ENCODE measurements at places on chromosomes 5 and 9. TPM values are rescaled to one million over a fixed set of nuclear protein-coding genes. Genes with fewer than 3 reads are reported as not detected.
A peak's percentile ranks its signal among the peaks of the same experiment; 100 is the strongest.

- no peak for DNase-seq
- H3K27ac ChIP-seq, result no peak overlapping the region
- no peak overlapping the region for H3K4me3 ChIP-seq
- no peaks in the 10 kb centered on the region for H3K4me1 ChIP-seq
These were observed 241.4 kb upstream of the ZNF462 start for GRCh38 chr9:106621313-106622163.

DNA sequence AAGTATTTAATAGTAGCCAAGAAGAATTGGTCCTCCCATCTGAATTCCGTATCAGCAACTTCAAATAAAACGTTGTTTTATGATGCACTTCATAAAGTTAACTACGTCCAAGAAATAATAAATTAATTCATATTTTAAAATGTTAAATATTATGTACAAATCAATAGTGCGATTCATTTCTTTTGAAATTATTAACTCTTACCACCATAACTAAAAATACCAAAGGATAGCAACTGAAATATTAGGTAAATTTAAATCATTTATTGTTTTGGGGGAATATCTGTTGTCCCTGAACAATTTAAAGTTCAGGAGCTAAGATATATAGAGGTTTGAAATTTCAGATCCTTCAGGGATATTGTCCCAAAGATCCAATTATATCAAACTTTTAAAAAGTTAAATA, at the start of gene OR2K2:
Gene OR2K2 (minus strand): TSS at position 101 of the 400 bp plus-strand sequence. CDS start 1,791 bp downstream, outside the sequence.
- H3K27me3 ChIP-seq, result peaks cover 9% of the 10 kb centered on the region
- DNase-seq, result no peak
- no peak within 1 kb of the TSS for H3K27ac ChIP-seq
- H3K4me1 ChIP-seq, result no peaks in the 10 kb centered on the region

DNA sequence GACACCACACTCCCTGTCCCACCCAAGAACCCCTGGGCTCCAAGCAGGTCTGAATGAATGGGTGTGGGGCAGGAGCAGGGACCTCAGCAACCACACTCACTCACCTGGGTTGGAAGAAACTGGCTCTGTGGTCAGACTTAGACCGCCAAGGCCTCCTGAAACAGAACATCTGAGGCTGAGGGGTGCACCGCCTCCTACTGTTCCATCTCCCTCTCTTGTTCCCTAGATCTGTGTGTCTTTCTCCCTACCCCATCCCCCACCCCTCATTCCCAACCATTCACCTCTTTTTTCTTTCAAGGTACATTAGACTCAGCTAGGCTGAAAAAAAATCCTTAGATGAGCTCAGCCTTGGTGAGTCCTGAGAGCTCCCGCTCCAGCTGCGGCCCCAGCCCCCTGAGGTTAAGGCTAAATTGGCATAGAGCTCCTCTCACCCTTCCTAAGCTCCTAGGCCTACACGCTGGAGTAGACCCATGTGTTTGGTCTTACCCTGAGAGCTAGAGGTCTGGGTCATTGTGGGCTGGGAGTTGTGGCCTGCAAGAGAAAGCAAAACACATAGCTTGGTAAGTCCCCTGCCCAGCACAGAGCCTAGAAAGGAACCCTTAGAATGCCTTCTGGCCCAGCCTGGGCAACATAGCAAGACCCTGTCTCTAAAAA, 4.8 kb downstream of the ECSCR start:
- H3K4me1 ChIP-seq, result no peaks in the 10 kb centered on the region
- DNase-seq, result no peak
- H3K27me3 ChIP-seq, result no peaks in the 10 kb centered on the region
- H3K4me3 ChIP-seq, result no peak overlapping the region

DNA sequence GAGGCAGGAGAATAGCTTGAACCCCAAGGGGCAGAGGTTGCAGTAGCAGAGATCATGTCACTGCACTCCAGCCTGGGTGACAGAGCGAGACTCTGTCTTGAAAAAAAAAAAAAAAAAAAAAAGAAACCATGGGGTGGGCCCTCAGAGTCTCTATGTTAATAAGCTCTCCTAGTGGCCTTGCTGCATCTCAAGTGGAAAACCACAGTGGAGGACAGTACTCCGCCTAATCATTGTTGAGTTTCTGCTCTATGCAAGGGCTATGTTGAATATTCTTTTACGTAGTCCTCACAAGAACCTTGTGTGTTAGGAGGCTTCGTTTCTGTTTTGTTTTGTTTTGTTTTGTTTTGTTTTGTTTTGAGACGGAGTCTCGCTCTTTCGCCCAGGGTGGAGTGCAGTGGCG, 48.9 kb downstream of the TJP2 start:
- DNase-seq, result no peak
- H3K36me3 ChIP-seq, result peaks cover 36% of the 10 kb centered on the region
- H3K4me3 ChIP-seq, result no peak overlapping the region
- H3K27me3 ChIP-seq, result no peaks in the 10 kb centered on the region

Gene DNAI1
- total RNA-seq, result not detected

- no peak overlapping the region for H3K4me3 ChIP-seq
- H3K4me1 ChIP-seq, result no peaks in the 10 kb centered on the region
- no peaks in the 10 kb centered on the region for H3K27me3 ChIP-seq
- no peak overlapping the region for H3K27ac ChIP-seq
These were observed 90.8 kb downstream of the LNPEP start for GRCh38 chr5:97026721-97027120.

Gene SLC6A3
- not detected for total RNA-seq

- H3K4me1 ChIP-seq, result no peaks in the 10 kb centered on the region
- no peak for DNase-seq
- no peaks in the 10 kb centered on the region for H3K36me3 ChIP-seq
- H3K27me3 ChIP-seq, result no peaks in the 10 kb centered on the region
These were observed 8.4 kb upstream of the KIF12 start for GRCh38 chr9:114107286-114108001.

- H3K36me3 ChIP-seq, result no peaks in the 10 kb centered on the region
- DNase-seq, result no peak
- H3K4me1 ChIP-seq, result no peaks in the 10 kb centered on the region
- no peak overlapping the region for H3K27ac ChIP-seq
- no peaks in the 10 kb centered on the region for H3K27me3 ChIP-seq
These were observed 160.2 kb downstream of the FAM170A start for GRCh38 chr5:119789406-119790117.

DNA sequence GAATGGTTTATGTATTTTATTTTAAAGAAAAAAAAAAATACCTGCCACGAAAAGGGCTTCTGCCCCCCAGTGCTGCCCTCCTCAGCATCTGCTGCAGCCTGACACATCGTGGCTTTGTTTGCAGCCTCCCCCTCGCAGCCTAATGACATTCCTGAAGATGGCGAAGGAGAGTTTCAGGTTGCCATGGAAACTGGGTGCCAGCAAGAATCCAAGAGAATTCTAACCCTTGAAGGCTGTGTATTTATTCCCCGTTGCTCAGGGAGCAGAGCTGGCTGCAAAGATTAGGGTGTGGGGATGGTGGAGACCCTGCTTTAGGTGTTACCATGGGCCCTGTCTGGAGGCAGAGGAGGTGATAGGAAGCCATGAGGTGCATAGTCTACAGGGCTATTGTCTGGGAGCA, 126.6 kb downstream of the NSG2 start:
- H3K4me3 ChIP-seq, result no peak overlapping the region
- H3K27ac ChIP-seq, result no peak overlapping the region
- no peaks in the 10 kb centered on the region for H3K27me3 ChIP-seq
- DNase-seq, result no peak

Gene SV2C
- total RNA-seq, result 0.91 TPM

Gene INSYN2B
- 0.33 TPM for total RNA-seq

Gene ZNF169
- total RNA-seq, result 5.7 TPM

DNA sequence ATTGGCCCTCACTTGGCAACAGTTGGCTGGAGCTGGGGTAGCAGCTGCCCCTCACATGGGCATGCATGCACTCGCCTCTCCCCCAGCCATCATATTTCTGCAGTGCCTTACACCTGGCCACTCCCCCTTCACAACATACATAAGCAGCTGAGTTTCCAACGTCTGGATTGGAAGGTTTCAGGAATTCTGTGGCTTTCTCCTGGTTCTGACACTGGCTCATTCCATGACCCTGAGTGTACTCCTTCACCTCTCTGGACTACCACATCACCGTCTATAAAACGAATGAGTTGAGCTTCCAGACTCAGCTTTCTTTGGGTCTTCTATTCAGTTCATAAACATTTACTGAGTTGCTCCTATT, 84.3 kb downstream of the GALNT10 start:
- no peak overlapping the region for H3K27ac ChIP-seq
- no peaks in the 10 kb centered on the region for H3K36me3 ChIP-seq
- no peaks in the 10 kb centered on the region for H3K27me3 ChIP-seq
- H3K4me3 ChIP-seq, result no peak overlapping the region

DNA sequence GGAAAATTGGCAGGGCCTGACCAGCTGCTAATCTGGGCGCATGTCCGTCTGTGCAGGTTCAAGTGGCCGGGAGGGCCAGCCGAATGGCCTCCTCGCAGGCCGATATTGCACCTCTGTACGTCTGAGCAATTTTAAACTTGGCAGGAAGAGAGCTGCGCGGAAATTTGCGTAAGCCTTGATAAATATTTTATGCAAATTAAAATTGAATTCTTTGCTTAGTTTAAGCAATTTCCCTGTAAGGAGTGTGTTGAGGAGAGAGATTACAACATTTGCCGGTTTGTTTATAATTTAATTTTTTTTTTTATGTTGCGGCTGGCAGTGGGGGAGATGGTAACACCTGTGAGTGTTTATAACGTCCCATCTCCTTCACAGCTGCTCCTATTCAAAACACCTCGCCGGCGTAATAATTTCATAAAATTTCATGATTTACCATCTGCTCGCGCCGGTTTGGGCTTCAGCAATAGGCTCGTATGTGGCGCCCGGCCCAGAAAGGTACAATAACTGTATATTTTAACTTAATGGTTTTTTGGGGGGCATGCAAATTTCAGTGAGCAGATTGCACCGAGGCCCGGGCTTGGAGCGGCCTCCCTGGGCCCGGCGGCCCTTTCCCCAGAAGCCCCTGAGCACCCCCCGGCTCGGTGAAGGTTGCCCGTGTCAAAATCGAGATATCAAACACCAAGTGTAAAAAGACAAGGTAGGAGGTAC, 269.4 kb upstream of the MVB12B start:
- DNase-seq, result no peak
- no peaks in the 10 kb centered on the region for H3K4me1 ChIP-seq
- no peaks in the 10 kb centered on the region for H3K36me3 ChIP-seq
- H3K27ac ChIP-seq, result no peak overlapping the region
- H3K27me3 ChIP-seq, result peaks cover 4% of the 10 kb centered on the region

- no peaks in the 10 kb centered on the region for H3K4me1 ChIP-seq
- no peaks in the 10 kb centered on the region for H3K36me3 ChIP-seq
- DNase-seq, result no peak
- no peak overlapping the region for H3K4me3 ChIP-seq
- H3K27ac ChIP-seq, result no peak overlapping the region
These were observed 9.4 kb downstream of the SLC6A19 start for GRCh38 chr5:1210832-1211251.

- no peak overlapping the region for H3K4me3 ChIP-seq
- no peak overlapping the region for H3K27ac ChIP-seq
- H3K27me3 ChIP-seq, result no peaks in the 10 kb centered on the region
- DNase-seq, result no peak
These were observed 164.4 kb upstream of the NR3C1 start for GRCh38 chr5:143567583-143568504.

GRCh38 chr5:73954381-73954780, 328.4 kb downstream of the ARHGEF28 start:
- H3K27ac ChIP-seq, result no peak overlapping the region
- H3K27me3 ChIP-seq, result no peaks in the 10 kb centered on the region
- H3K4me3 ChIP-seq, result no peak overlapping the region
- H3K36me3 ChIP-seq, result no peaks in the 10 kb centered on the region

DNA sequence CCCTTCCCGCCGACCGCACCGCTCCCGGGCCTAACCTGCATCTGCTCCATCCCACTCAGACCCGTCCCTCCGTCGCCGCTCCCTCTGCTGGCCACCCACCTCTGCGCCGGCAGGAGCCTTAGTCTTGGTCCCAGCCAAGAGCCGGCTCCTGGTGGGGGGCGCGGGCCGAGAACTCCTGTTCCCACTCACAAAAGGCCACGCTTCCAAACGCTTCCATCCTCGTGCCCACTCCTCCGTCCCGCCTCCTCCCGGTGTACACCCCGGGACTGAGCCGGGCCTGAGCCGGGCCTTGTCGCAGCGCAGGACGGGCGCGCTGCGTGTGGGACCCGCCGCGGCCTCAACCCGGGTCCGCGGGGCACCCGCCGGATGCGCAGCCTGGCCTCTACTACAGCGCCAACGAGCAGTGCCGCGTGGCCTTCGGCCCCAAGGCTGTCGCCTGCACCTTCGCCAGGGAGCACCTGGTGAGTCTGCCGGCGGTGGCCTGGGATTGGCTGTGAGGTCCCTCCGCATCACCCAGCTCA, 7.5 kb downstream of the ADAMTS13 start:
- H3K27ac ChIP-seq, result no peak overlapping the region
- no peak overlapping the region for H3K4me3 ChIP-seq
- H3K36me3 ChIP-seq, result no peaks in the 10 kb centered on the region
- DNase-seq, result peak; percentile 17
- H3K27me3 ChIP-seq, result peaks cover 8% of the 10 kb centered on the region

Gene POLR3G
- 0.75 TPM for total RNA-seq

Gene RANBP3L
- 1.0 TPM for total RNA-seq

Gene SUSD3
- 3.3 TPM for total RNA-seq

- peaks cover 4% of the 10 kb centered on the region for H3K4me1 ChIP-seq
- no peak overlapping the region for H3K4me3 ChIP-seq
- DNase-seq, result no peak
- no peak overlapping the region for H3K27ac ChIP-seq
- H3K36me3 ChIP-seq, result no peaks in the 10 kb centered on the region
These were observed 19.7 kb downstream of the PTTG1 start for GRCh38 chr5:160441311-160441781.

Gene NUDT2
- total RNA-seq, result 24.9 TPM

DNA sequence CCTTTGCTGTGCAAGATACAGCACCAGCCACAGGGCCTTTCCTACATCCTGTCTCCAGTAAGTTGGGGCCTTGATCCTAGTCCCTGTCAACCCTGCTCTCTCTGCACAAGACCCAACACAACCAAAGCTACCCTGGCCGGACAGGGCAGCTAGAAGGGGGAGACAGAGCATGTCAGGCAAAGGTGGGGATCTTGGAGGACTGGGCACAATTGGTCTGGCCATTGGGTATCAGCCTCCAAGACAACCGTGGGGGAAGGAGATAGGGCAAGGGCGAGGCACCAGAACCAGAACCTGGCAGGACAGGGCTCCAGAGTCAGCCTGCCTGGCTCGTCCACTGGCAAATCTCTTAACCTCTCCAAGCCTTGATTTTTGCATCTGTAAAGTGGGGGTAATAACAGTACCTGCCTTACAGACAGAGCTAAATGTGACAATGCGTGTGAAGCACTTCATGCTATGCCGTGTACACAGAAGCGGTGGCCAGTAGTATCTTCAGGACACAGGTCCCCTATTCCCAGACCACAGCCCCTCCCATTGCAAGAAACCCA, 51.6 kb upstream of the CDKN2AIPNL start:
- no peaks in the 10 kb centered on the region for H3K36me3 ChIP-seq
- H3K27me3 ChIP-seq, result no peaks in the 10 kb centered on the region
- no peak overlapping the region for H3K27ac ChIP-seq

Data from adrenal gland (tissue), 19 donors.